Fibroblast of upper back skin (primary cell): ENCODE measurements at places on chromosomes 3 and 15.

GRCh38 chr15:70906842-70907241 is 14.2 kb downstream of the LRRC49 start:
- DNase-seq, result peak; percentile 72

- DNase-seq, result no peak
Measured at GRCh38 chr15:46938169-46938568, 779.1 kb upstream of the SEMA6D start.

DNA sequence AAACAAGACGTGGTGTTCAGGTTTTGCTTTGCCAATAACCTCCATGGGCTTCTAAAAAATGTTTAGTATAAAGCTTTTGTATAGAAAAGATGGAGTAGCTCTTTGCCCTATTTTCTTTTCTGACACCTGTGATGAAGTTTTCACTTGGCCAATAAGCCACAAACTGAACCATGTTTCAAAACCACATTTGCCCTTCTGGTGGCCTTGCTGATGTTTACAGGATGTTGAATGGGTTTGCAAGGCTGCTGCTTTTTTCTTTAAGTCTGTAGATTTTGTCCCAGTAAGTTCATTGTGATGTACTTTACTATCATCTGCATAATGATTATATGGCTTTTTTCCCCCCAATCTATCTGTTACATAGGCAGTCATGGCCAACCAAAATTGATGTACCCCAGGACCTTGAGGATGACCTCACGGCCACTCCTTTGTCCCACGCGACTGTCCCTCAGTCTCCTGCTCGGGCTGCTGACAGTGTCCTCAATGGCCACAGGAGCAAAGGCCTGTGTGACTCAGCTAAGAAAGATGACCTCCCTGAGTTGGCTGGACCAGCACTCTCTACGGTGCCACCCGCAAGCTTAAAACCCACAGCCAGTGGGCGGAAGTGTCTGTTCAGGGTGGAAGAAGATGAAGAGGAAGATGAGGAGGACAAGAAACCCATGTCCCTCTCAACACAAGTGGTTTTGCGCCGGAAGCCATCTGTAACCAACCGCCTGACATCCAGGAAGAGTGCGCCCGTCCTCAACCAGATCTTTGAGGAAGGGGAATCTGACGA is 60.8 kb downstream of the SNRK start:
- DNase-seq, result no peak

- no peak for DNase-seq
Measured at GRCh38 chr3:189907803-189908202, 212.9 kb downstream of the P3H2 start.

DNA sequence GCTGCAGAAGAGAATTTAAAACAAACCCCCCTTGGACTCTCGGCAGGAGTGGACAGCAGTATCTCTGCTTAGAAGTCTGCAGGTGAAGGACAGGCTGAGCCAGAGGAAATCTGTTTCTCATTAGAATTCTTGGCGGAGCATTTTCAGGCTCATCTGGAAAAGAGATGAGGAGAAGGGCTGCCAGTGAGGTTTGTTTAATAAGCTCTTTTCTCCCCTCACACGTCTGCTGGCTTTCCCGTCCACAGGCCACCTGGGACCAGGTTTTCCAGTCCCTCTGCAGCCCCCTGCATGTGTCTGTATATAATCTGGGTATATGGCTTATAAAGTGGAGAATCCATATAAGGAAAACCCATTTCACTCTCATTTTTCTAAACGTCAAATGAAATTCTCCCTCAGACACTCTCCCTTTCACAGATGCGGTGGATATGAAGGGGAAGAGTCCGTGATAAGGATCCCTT is 155.4 kb upstream of the TPM1 start:
- peak; percentile 88 for DNase-seq

DNA sequence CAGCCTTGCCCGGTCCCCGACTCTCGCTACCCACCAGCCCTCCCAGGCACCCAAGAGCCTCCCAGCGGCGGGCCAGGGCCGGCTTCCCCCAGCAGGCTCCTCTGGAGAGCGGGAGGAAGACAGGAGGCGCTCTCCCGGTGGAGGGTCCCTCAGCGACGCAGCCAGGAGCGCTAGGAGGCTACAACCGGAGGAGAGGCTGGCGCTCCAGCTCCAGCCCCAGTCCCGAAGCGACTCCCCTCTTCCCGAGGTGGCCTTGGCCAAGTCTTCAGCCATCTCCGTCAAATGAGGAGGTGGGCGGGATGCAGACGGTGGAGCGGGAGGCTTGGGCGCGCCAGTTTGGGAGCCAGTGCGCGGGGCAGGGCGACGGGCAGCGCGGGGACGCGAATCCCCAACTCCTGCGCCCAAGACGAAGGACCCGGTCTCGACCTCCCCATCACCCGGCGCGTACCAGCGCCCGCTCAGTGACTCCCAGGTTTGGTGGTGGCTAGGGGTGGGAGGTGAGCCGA is 722 bp downstream of the CHRNA3 start:
- DNase-seq, result no peak

DNA sequence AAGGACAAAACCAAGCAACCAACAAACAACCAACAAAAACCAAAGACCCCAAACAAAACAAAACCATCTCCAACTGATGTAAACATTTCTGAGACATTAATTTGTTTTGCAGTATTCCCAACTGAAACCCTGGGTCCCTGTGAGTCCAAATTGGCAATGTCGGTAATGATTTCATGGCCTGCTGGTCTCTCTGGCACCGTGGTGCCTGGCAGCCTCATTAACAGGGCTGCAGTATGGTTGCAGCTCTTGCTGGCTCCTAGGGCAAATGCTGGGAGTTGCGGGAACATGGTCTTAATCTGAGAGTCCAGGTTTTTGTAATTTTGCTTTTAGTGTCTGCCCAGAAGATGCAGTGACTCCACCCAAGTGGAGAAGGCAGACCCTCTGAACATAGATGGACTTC is 128.3 kb downstream of the SV2B start:
- DNase-seq, result no peak

GRCh38 chr3:35776346-35776745 is 137.0 kb downstream of the ARPP21 start:
- no peak for DNase-seq

- no peak for DNase-seq
Measured at GRCh38 chr3:194176274-194176991, 40.5 kb downstream of the HES1 start.
